ENCODE measurements at places on chromosomes 1 and 21.
A peak's percentile ranks its signal among the peaks of the same experiment; 100 is the strongest.

GRCh38 chr1:82818586-82818985, 1017.9 kb downstream of the ADGRL2 start:
- DNase-seq, result no peak

DNA sequence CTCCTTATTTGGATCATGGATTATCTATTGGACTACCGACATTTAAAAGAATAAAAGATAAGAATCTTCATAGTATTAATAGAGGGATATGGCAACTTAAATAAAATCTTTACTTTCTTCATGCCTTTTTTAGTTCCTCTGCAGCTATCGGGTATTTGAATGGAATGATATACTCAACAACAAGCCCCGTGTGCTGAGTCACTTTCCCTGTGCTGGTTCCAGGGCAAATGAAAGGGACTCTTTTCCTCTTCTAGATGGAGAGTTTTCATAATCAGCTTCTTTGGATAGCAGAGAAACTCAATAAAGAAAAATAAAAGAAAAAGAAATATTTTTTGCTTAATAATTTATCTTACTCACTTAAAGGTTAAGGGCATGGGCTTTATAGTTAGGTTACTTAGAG, 213.7 kb downstream of the LRRC40 start:
- no peak for DNase-seq

DNA sequence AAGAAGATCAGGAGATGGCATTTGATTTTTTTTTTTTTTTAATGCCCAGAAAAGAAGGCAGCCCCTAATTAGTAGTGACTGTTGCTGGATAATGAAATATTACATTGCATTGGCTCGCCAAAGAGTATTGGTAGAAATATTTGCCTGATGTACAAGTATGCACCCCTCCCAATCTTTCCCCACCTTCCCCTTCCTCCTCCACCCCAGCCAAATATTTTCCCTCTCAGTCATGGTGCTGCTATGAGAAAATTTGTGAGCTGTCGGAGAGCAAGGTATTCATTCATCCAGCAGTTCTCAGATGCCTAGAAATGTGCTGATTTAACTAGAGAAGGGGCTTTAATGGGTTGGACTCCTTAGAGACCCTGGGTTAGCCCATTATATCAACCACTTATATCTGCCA, 50.5 kb upstream of the IKBKE start:
- DNase-seq, result peak; percentile 55

- DNase-seq, result no peak
These were observed 41.8 kb upstream of the PWP2 start for GRCh38 chr21:44065428-44065827.

DNA sequence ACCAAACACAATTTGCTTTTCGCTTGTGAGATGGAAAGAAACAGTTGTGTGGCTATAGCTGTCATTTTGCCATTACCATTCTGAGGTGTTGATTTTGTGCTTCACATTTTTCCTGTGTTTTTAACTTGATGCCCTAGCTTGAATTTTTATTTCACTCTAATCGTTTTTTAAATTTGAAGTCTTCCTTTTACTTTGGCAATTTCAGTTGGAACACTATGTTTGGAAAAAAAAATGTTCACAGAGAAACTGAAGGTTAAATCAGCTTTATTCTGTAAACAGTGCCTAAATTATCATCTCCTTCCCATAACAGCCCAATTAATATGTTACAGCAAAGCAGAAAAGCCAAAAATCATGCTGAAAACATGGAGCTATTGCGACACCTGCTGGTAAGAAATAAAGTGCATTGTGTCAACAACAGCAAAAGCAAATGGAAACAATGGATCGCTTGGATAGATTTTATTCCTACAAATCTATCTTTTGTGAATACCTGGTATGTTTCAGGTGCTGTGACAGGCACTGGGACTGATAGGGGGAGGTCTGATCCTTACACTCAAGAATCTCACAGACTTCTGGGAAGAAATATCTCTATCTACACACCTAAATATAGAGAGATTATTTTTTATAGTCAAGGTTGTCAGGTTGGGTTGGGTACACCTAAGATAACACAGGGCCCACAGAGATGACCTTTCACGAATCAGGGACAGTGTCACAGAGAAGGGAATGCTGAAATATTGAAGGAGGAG, 16.2 kb upstream of the ERICH3 start:
- peak; percentile 46 for DNase-seq

DNA sequence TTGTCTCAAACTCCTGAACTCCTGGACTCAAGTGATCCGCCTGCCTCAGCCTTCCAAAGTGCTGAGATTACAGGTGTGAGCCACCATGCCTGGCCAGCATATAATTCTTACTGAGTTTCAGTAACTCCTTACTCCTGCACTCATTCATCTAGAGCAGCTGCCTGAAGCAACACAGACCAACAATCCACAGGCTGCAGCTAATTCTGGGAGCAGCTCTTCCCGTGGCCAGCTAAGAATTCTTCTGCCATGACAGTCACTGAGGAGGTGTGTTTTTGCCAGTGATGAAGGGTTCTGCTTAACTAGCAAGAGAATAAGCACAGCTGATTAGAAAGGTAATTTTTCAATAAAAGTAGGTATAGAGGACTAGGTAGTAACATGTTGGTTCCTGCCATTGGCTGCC, 5.4 kb downstream of the VTCN1 start:
- DNase-seq, result peak; percentile 35

GRCh38 chr1:8939000-8939265, 6.7 kb upstream of the CA6 start:
- DNase-seq, result no peak

DNA sequence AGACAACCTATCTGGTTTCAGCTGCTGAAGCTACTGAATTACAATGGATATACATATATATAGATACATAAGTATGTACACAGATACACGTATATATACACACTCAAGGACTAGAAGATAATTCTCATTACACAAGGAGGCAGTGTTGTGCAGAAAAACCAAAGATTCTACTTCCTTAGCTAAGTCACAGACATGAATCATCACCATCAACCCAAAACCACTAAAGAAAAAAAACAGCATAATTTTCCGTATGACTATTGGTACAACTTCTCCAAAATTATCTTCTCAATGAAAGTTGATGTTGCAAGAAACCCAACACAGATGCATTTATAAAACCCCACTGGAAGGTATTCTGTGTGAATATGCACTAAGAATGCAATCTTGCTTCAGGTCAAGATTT, 36.8 kb upstream of the RPF1 start:
- peak; percentile 83 for DNase-seq

- DNase-seq, result no peak
These were observed 255.3 kb upstream of the CAMK1G start for GRCh38 chr1:209328196-209328595.

DNA sequence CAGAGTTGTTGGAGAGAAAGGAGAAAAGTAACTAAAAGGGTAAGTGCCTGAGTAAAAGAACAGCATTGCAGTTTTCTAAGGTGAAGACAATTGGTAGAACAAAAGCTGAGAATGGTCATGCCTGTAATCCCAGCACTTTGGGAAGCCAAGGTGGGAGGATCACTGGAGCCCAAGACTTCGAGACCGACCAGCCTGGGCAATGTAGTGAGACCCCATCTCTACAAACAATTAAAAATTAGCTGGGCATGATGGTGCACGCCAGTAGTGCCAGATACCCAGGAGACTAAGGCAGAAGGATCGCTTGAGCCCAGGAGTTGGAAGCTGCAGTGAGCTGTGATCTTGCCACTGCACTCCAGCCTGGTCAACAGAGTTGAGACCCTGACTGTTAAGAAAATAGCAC, 15.2 kb upstream of the PGD start:
- no peak for DNase-seq

DNA sequence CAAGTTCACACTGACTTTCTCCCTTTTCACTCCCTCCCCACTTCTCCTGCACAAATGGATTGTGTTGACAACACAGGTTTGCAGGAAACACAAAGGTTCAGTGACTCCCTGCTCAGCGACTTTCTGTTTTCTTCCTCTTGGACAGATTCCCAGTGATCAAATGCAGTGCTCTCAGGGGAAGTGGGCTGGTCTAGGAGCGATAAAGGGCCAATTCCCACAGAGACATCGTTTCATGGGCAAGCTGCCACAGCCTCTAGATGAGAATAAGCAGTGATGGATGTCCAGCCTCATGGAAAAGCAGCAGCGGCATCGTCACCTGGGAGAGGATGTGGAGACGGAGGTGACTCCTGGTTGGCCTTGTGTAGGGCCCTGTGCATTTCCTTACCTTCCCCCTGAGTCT, 30.6 kb downstream of the FYB2 start:
- DNase-seq, result no peak

DNA sequence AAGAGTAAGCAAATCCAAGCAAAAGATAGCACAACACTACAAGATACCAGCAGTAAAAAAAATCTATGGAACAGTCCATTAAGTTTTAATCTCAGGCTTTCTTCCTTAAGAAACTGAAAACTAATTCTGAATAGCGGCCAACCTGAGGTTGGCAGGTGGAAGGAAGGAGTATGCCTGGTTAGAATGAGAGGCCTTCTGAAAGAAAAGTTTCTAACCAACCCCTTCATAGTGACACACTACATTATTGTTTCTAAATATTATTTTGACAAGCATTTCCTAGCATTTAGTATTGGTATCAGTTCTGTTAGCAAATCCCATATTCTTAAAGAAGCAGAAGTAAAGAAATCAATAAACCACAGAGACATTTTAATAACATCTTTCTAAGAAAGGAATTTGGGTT, 205.7 kb upstream of the PTBP2 start:
- DNase-seq, result no peak
